ENCODE measurements at places on chromosomes 6 and 20.

- DNase-seq: peak; percentile 61
Observed at GRCh38 chr6:72984981-72985665, 240.2 kb downstream of the KHDC1L start.

DNA sequence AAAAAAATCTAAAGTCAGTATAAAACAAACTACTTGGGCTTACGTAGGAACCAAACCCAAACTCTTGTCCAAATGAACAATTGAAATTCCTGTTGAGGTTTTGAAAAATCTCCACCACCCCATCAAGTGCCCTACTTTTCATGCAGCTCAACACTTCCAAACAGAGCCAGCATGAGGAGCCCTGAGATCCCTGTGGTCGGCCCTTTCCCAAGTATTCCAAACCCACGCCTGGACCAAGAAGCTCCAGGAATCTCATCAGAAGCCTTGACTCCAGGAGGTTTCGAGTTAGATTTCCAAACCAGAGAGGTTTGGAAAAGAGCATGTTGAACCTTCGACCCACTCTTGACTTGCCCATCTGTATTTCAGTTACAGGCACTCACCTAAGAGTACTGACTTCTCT is 179.3 kb downstream of the MTFR2 start:
- DNase-seq: peak; percentile 51

GRCh38 chr20:46400828-46401477 is 5.5 kb downstream of the ELMO2 start:
- DNase-seq: peak; percentile 23

GRCh38 chr6:28446818-28447511 is 3.7 kb upstream of the ZSCAN23 start:
- peak; percentile 40 for DNase-seq

DNA sequence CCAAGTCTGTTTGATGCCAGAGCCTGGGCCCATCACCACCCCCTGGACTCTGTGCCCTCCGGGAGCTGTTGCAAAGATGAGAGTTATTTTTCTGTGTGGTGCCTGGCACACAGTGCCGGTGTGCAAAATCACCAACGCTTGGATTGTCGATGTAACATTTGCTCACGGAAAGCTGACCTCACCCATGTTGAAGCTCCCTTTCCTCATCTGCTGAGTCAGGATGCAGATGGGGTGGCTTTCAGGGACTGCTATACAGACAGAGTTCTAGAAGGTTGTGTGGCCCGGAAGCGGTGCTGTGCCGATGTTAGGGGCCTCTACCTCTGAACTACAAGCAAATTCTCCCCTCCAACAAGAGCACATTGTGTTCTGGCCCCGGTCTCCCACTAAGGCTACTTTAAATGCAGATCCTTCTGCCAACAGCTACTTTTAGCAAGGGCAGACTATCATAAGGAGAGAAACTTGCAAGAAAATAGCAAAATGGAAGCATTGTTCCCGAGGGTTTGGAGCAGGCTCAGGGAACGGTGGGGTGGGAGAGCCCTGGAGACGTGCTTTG is 34.0 kb downstream of the EYA2 start:
- DNase-seq: peak; percentile 63

DNA sequence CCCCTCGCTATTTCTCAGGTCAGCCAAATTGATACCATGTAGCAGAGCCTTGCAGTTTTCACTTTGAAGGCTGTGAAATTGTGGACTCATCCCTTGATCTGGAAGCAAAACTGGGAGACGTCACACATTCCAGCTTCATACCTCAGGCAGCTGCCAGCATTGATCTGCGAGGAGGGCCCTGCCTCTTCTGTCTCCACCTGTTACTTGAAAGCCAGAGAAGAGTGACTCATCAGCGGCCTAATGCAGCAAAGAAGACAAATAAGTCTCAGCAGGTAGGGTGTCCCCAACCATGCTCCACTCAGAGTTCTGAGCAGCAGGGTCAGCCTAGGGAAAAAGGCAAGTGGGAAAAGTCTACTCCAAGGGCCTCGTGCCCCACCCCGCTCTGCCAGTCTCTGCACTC is 69.4 kb upstream of the BMP2 start:
- DNase-seq: peak; percentile 15

DNA sequence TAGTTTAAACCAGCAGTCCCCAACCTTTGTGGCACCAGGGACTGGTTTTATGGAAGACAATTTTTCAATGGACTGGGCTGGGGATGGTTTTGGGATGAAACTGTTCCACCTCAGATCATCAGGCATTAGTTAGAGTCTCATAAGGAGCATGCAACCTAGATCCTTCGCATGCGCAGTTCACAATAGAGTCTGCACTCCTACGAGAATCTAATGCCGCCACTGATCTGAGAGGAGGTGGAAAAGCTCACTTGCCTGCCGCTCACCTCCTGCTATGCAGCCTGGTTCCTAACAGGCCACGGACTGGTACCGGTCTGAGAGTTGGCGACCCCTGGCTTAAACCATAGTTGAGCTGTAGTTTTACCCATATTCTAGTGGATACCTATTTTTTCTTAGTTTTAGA is 154.6 kb downstream of the SLC35F1 start:
- DNase-seq: no peak

GRCh38 chr6:134541001-134541400 is 223.1 kb upstream of the SGK1 start:
- DNase-seq: no peak

DNA sequence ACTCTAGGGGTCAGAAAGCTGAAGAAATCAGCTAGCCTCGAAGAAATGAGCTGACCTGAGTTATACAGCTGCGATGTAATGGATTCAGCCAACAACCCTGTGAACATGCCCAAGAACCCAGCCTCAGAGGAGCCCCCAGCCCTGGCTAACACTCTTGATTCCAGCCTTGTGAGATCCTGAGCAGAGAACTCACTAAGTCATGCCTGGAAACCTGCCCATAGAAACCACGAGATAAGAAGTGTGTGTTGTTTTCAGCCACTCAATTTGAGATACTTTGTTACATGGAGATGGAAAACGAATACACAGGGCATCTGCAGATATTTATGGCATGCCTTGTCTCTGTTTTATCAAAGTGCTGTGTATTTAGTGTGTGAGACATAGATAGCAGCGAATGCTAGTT is 265.2 kb downstream of the QKI start:
- DNase-seq: peak; percentile 83

DNA sequence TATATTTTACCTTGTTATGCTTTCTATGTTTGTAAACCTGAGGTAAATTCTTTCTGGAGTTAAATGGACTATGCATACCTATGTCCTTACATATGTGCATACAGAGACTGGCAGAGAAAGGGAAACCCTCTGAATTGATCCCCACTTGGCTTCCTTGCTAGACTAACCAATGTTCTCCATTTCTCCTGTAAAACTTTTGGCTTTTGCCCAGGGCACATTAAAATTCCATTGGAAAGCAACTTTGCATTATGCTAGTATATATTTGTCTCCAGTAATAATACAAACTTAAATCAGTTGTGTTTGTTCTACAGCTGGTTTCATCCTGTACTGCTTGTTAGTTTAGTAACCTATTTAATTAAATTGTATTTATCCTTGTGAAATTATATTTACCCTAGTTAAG is 646.0 kb upstream of the MARCKS start:
- DNase-seq: no peak

DNA sequence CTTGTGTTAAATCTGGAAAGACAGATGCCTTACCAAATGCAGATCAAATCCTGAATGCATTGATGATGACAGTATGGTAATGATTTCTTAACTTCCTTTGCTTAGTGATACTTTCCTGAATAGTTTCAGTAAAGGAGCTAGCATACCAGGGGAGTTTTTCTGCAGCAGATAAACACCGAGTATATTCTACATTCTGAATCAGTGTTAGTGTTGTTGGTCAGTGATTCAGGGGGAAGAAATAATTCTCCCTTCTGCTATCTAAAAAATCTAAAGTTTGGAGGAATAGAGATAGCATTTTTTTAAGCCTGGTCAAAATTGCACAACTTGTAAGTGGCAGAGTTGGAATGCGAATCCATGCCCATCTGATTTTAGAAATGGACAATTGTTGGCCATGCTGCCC is 512.2 kb upstream of the MARCKS start:
- no peak for DNase-seq

DNA sequence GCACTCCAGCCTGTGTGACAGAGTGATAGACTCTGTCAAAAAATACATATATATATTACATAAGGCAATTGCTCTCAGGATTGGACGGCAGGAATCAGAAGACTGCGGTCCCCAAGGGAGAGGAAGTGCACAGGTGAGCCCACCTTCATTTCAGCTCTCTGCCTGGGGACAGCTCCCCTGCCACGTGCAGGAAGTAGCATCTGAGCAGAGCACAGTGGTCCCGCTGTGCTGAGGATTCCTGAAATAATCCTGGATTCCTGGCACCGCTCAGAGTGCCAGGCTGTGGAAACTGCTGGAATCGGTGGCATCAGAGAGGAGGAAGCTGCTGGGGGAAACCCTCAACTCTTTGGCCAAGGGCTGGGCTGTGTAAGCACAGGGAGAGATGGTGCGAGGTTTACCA is 27.7 kb downstream of the NFATC2 start:
- no peak for DNase-seq

- peak; percentile 39 for DNase-seq
Observed at GRCh38 chr20:60138256-60139220, 180.3 kb downstream of the CDH26 start.

GRCh38 chr6:139828751-139829519 is 454.5 kb upstream of the CITED2 start:
- no peak for DNase-seq

All from astrocyte of the hippocampus (primary cell).